ENCODE measurements at places on chromosomes 4 and X. TPM values are rescaled to one million over a fixed set of nuclear protein-coding genes. Genes with fewer than 3 reads are reported as not detected.

GRCh38 chr4:7307394-7308099 is 115.2 kb downstream of the SORCS2 start:
- H3K4me1 ChIP-seq: no peaks in the 10 kb centered on the region
- H3K36me3 ChIP-seq: no peaks in the 10 kb centered on the region
- no peak overlapping the region for H3K4me3 ChIP-seq

DNA sequence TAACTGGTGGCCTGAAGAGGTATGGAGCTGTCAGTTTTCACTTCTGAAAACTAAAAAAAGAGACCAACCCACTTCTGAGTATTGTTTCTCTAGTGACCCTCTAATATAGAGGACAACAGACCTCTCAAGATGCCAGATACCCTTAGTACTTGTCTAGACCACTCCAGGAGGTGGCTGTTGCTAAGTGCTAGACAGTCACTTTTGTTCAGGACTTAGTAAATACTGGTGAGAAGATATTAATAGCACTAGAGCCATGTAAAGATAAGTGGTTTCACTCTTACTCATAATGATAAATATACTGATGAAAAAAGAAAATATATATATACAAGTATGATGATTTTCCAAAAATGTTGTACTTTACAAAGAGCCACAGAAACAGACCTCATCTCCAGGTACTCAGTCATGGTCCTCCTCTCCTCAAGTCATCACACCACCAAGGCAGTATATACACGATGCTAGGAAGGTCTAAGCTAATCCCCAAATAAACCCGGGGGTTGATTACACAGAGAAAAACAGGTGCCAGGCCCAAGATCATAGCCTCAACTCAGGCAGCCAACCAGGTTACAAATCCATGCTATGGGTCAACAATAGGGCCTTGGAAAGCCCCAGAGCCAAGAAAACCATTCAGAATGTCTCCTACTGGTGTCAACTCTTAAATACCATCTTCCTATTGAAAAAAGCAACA is 66.9 kb downstream of the ARHGEF9 start:
- no peak overlapping the region for H3K4me3 ChIP-seq
- H3K4me1 ChIP-seq: no peaks in the 10 kb centered on the region
- DNase-seq: no peak
- peaks cover 32% of the 10 kb centered on the region for H3K36me3 ChIP-seq

DNA sequence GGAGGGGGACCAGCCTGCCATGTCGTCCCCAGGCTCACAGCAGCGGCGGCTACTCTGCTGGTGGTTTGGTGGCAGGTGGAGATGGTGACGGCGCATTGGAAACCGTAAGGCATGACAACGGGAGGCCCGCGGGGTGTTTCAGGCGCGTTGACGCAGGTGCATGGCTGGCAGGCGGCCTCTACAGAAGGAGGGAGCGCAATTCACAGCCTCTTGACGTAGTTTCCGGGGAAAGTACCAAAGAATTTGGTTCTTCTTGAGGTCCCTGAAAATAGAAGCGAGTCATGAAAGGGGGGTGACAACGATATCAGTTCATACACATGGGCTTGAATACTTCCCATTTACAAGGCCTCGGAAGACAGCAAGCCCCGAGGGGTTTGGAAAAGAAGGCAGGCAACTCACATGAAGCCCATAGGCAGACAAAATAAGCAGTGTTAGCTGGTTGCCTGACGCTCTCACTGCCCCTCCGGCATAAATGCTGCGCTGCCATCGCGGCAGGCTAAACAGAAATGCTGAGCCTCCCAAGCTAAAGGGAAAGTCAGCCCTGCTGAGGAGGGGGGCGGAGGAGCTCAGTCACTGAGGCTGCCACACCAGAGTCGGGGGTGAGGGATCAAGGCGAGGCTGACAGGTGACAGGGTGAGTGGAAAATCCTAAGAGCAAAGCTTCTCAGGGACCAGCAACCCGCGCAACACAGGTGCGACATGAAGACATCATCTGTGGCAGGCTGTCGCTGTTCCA is 52.3 kb upstream of the PDLIM3 start:
- peaks cover 13% of the 10 kb centered on the region for H3K4me1 ChIP-seq
- peaks cover 48% of the 10 kb centered on the region for H3K27me3 ChIP-seq
- peak; percentile 87 for DNase-seq
- H3K4me3 ChIP-seq: peak overlapping the region; percentile 48
- no peaks in the 10 kb centered on the region for H3K36me3 ChIP-seq

- no peak for DNase-seq
- H3K4me3 ChIP-seq: no peak overlapping the region
- H3K27me3 ChIP-seq: peaks cover 6% of the 10 kb centered on the region
- no peak overlapping the region for H3K27ac ChIP-seq
- H3K36me3 ChIP-seq: no peaks in the 10 kb centered on the region
Measured at GRCh38 chr4:89196056-89196674, 84.8 kb downstream of the TIGD2 start.

- peaks cover 2% of the 10 kb centered on the region for H3K27me3 ChIP-seq
- no peaks in the 10 kb centered on the region for H3K36me3 ChIP-seq
- no peak overlapping the region for H3K4me3 ChIP-seq
- H3K27ac ChIP-seq: no peak overlapping the region
- no peak for DNase-seq
Measured at GRCh38 chrX:39581411-39581810, 516.3 kb downstream of the BCOR start.

GRCh38 chr4:178823673-178824295 is 1381.5 kb upstream of the AGA start:
- no peaks in the 10 kb centered on the region for H3K4me1 ChIP-seq
- H3K36me3 ChIP-seq: no peaks in the 10 kb centered on the region
- no peak overlapping the region for H3K4me3 ChIP-seq
- no peak overlapping the region for H3K27ac ChIP-seq

GRCh38 chr4:147975325-147975724 is 243.4 kb downstream of the ARHGAP10 start:
- no peak for DNase-seq
- H3K4me1 ChIP-seq: no peaks in the 10 kb centered on the region
- H3K4me3 ChIP-seq: no peak overlapping the region
- peaks cover 10% of the 10 kb centered on the region for H3K36me3 ChIP-seq

- no peaks in the 10 kb centered on the region for H3K36me3 ChIP-seq
- no peaks in the 10 kb centered on the region for H3K4me1 ChIP-seq
- H3K4me3 ChIP-seq: no peak overlapping the region
- H3K27ac ChIP-seq: no peak overlapping the region
- DNase-seq: no peak
- H3K27me3 ChIP-seq: no peaks in the 10 kb centered on the region
Measured at GRCh38 chrX:46959985-46960700, 47.9 kb downstream of the JADE3 start.

- no peak overlapping the region for H3K4me3 ChIP-seq
- no peak overlapping the region for H3K27ac ChIP-seq
- H3K4me1 ChIP-seq: no peaks in the 10 kb centered on the region
- H3K27me3 ChIP-seq: no peaks in the 10 kb centered on the region
- peaks cover 28% of the 10 kb centered on the region for H3K36me3 ChIP-seq
Measured at GRCh38 chrX:72470532-72471223, 102.0 kb downstream of the HDAC8 start.

DNA sequence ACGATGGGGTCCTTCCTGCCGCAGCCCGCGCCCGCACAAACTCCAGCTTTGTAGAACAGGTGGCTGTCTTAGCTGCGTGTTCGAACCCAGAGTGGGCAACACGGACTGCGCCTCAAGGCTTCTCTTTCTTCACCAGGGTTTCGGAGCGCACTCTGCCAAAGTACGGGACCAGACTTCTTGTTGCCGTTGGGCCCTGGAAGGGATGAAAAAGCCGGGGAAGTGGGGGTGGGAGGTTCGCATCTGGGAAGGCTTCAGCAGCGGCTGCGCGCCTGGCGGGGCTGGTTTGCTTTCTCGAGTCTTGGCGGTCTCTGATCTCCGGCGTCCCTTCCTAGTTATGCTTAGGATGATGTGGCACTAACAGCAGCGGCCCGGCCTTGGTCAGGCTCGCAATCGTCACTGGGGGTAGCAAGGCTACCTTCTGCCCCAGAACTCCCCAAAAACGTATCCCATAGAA is 673 bp downstream of the PARM1 start:
- DNase-seq: no peak
- peak overlapping the region; percentile 60 for H3K4me3 ChIP-seq
- no peak overlapping the region for H3K27ac ChIP-seq
- H3K27me3 ChIP-seq: peaks cover 48% of the 10 kb centered on the region

GRCh38 chr4:80295336-80295735 is 28.9 kb downstream of the FGF5 start:
- no peak overlapping the region for H3K27ac ChIP-seq
- peaks cover 4% of the 10 kb centered on the region for H3K27me3 ChIP-seq
- H3K4me3 ChIP-seq: no peak overlapping the region
- H3K4me1 ChIP-seq: no peaks in the 10 kb centered on the region

GRCh38 chr4:42396752-42397634 is at the start of gene SHISA3:
Gene SHISA3, plus strand, starts transcription at chr4:42397488. Its CDS starts 569 bp downstream, at chr4:42398057.
- no peak within 1 kb of the TSS for H3K27ac ChIP-seq
- H3K4me1 ChIP-seq: peaks cover 21% of the 10 kb centered on the region
- H3K27me3 ChIP-seq: peaks cover 57% of the 10 kb centered on the region
- DNase-seq: peak; percentile 50
- H3K4me3 ChIP-seq: peak within 1 kb of the TSS; percentile 67

GRCh38 chr4:110641218-110641617 is 18.3 kb upstream of the PITX2 start:
- H3K27me3 ChIP-seq: peaks cover 74% of the 10 kb centered on the region
- H3K36me3 ChIP-seq: no peaks in the 10 kb centered on the region
- no peak overlapping the region for H3K4me3 ChIP-seq

- H3K4me1 ChIP-seq: peaks cover 49% of the 10 kb centered on the region
- peaks cover 2% of the 10 kb centered on the region for H3K27me3 ChIP-seq
- peak; percentile 49 for DNase-seq
- H3K27ac ChIP-seq: peak overlapping the region; percentile 99
- H3K36me3 ChIP-seq: peaks cover 52% of the 10 kb centered on the region
Measured at GRCh38 chr4:17809667-17810066, 890 bp downstream of the DCAF16 start.

DNA sequence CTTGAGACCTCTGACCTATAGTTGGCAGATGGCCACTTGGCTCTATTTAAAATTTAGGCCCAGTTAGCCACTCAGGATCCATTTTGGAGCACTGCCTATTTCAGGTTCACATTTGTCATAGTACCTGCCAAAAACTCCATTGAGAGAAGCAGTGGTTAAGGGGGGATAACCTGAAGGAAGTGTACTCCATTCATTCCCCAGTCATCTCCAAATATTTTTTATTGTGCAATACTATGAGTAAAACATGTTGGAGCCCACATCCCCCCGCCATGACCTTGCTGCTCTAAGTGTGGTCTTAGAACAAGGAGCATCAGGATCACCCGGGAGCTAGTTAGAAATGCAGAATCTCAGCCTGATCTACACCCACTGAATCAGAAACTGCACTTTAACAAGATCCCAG is 21.1 kb downstream of the PLP1 start:
- peaks cover 4% of the 10 kb centered on the region for H3K27me3 ChIP-seq
- H3K36me3 ChIP-seq: no peaks in the 10 kb centered on the region
- no peak overlapping the region for H3K4me3 ChIP-seq
- peaks cover 10% of the 10 kb centered on the region for H3K4me1 ChIP-seq

- no peak for DNase-seq
- no peaks in the 10 kb centered on the region for H3K4me1 ChIP-seq
- no peaks in the 10 kb centered on the region for H3K36me3 ChIP-seq
- no peak overlapping the region for H3K4me3 ChIP-seq
- no peak overlapping the region for H3K27ac ChIP-seq
- no peaks in the 10 kb centered on the region for H3K27me3 ChIP-seq
Measured at GRCh38 chrX:136467303-136467702, 20.4 kb upstream of the BRS3 start.

- no peaks in the 10 kb centered on the region for H3K4me1 ChIP-seq
- no peaks in the 10 kb centered on the region for H3K36me3 ChIP-seq
- no peak overlapping the region for H3K4me3 ChIP-seq
- DNase-seq: no peak
- H3K27ac ChIP-seq: no peak overlapping the region
Measured at GRCh38 chrX:131146702-131147101, 88.6 kb downstream of the ARHGAP36 start.

- H3K4me3 ChIP-seq: no peak overlapping the region
- H3K4me1 ChIP-seq: no peaks in the 10 kb centered on the region
- H3K36me3 ChIP-seq: no peaks in the 10 kb centered on the region
Measured at GRCh38 chr4:95141361-95141760, 383.6 kb downstream of the BMPR1B start.

DNA sequence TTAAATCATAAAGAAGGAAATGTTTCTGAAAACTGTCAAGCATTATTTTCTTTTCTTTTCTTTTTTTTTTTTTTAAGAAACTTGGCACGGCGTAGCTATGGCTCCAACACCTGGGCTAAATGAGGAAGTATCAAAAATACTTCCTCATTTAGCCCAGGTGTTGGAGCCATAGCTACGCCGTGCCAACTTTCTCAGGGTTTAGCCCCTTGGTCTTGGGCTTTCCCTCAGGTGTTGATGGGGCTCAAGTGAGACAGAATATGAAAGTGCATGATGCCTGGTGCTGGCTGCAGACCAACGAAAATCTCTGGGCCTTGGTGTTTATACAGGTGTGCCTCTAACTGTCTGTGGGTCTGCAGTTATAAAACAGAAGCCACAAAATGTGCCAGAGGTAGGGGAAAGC is 132.7 kb downstream of the ARHGAP24 start:
- no peak overlapping the region for H3K4me3 ChIP-seq
- peaks cover 13% of the 10 kb centered on the region for H3K4me1 ChIP-seq
- no peak overlapping the region for H3K27ac ChIP-seq
- no peak for DNase-seq
- H3K36me3 ChIP-seq: no peaks in the 10 kb centered on the region

GRCh38 chr4:102157984-102158383 is 187.3 kb downstream of the SLC39A8 start:
- no peaks in the 10 kb centered on the region for H3K27me3 ChIP-seq
- DNase-seq: no peak
- H3K27ac ChIP-seq: no peak overlapping the region
- no peaks in the 10 kb centered on the region for H3K36me3 ChIP-seq
- H3K4me3 ChIP-seq: no peak overlapping the region
- no peaks in the 10 kb centered on the region for H3K4me1 ChIP-seq

The CCDC160 gene
- total RNA-seq: not detected

The MAMLD1 gene
- total RNA-seq: 2.0 TPM

The MAGEA9B gene
- not detected for total RNA-seq

The EDA2R gene
- 1.2 TPM for total RNA-seq

The CT45A10 gene
- not detected for total RNA-seq

The BANK1 gene
- 0.09 TPM for total RNA-seq

The TCP11X2 gene
- not detected for total RNA-seq

The SHROOM4 gene
- total RNA-seq: not detected

The DLG3 gene
- total RNA-seq: 24.8 TPM

The KIF4A gene
- total RNA-seq: 22.3 TPM

The SCRG1 gene
- not detected for total RNA-seq

The ARHGAP6 gene
- total RNA-seq: not detected

The GPR50 gene
- total RNA-seq: not detected

The MAGEA4 gene
- total RNA-seq: not detected
